ENCODE measurements at places on chromosomes 3 and 15. TPM values are rescaled to one million over a fixed set of nuclear protein-coding genes. Genes with fewer than 3 reads are reported as not detected.

CNTN3 gene
- not detected for total RNA-seq

DNA sequence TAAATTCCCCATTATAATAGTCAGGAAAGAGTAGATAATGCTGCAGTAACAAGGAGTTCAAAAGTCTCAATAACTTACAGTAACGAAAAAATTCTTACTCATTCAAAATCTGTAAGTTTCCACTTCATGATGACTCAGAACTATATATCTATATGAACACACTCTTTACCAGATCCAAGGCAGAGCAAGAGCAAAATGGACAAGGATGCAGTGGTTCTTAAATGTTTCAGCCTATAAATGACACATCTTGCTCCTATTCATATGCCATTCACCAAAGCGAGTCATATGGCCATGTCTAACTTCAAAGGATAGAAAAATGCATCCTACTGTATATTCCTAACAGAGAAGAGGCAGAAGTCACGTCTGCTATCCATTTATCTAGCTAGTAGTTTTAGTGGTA lies 787.7 kb downstream of the NAALADL2 start:
- H3K4me1 ChIP-seq: no peaks in the 10 kb centered on the region
- H3K4me3 ChIP-seq: no peak overlapping the region
- no peaks in the 10 kb centered on the region for H3K36me3 ChIP-seq
- DNase-seq: no peak
- no peak overlapping the region for H3K27ac ChIP-seq

DNA sequence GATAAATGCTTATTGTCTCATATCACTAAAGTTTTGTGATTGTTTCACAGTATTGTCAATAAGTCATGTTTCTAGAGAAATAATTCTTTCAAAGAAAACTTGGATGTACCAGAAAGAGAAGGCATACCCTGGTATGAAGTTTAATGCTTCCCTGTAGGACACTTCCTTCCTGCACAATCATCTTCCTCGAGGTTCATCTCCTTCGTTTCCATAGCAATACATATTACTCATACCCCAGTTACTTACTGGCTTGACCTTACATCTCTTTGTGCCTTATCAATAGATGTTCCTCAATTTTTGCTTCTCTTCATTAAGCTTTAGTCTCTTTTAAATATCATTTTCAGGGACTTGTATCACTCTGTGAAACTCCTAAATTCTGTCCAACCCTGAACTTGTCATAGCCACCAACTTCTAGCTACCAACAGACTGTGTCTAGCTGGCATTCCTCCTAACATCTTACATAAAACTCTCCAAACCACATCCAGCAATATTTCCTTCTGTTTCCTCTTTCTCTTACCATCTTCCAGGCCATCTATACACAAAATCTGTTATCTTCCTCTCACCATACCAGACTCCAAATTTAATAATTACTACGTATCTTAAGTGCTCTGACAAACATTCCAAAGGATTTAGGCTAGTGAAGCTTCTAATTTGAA lies 134.3 kb downstream of the GADL1 start:
- no peaks in the 10 kb centered on the region for H3K27me3 ChIP-seq
- no peaks in the 10 kb centered on the region for H3K36me3 ChIP-seq
- no peak for DNase-seq
- no peaks in the 10 kb centered on the region for H3K4me1 ChIP-seq
- no peak overlapping the region for H3K27ac ChIP-seq
- H3K4me3 ChIP-seq: no peak overlapping the region

CLEC3B gene
- 0.25 TPM for total RNA-seq

DNA sequence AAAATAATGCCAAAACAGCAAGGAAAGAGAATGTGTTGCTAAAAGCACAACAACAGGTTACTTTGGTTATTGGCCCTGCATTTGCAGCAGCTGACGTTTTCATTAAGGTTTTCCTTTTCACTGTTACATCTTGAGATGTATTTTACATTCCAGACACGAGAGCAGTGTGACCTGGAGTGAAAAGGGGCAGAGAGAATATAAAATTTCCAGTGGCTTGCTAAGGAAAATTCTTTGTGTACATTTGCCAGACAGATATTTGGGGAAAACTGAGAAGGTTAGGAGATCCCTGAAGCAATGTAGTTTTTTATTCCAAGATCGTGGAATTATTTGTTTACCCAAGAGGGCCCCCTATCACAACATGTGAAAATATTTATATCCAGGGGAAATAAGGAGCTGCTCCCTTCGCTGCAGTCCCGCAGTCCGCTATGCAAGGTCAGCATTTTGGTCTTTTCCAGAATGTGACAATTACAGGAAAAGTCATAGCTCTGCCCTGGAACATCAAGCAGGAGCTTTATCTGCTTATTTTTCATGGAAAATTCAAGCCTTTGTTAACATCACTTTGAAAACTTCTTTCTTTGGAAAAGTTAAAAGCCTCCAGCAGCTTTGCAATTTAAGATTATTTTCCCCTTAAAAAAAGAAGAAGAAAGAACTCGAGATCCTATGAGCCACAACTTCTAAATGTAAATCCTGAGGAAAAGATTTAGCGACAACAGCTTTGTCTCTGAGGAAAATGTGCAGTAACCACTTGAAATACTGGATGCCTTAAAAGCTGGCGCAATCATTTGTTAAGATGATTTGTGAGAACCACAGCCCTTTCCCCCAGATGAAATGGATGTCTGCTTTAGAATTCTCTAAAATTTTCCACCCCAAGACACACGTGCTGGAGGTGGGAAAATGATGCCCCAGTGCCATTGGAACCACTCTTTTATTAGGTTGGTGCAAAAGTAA lies 256.4 kb upstream of the TPM1 start:
- DNase-seq: no peak
- no peak overlapping the region for H3K27ac ChIP-seq
- peaks cover 8% of the 10 kb centered on the region for H3K27me3 ChIP-seq
- no peaks in the 10 kb centered on the region for H3K36me3 ChIP-seq
